ENCODE measurements at places on chromosomes 13 and 19.

- peaks cover 14% of the 10 kb centered on the region for H3K4me1 ChIP-seq
- H3K27ac ChIP-seq, result peak overlapping the region; percentile 23
- H3K4me3 ChIP-seq, result peak overlapping the region; percentile 67
- no peaks in the 10 kb centered on the region for H3K36me3 ChIP-seq
- peak; percentile 37 for DNase-seq
These were observed 568 bp downstream of the ATP11A start for GRCh38 chr13:112690283-112690929.

- no peaks in the 10 kb centered on the region for H3K36me3 ChIP-seq
- no peaks in the 10 kb centered on the region for H3K4me1 ChIP-seq
- no peak overlapping the region for H3K27ac ChIP-seq
- no peak overlapping the region for H3K4me3 ChIP-seq
- H3K27me3 ChIP-seq, result peaks cover 62% of the 10 kb centered on the region
- no peak for DNase-seq
These were observed 37.1 kb downstream of the TINCR start for GRCh38 chr19:5530701-5531100.

GRCh38 chr19:29375429-29376119 is 150.2 kb upstream of the VSTM2B start:
- H3K27ac ChIP-seq, result no peak overlapping the region
- no peaks in the 10 kb centered on the region for H3K36me3 ChIP-seq
- no peak for DNase-seq
- H3K4me1 ChIP-seq, result no peaks in the 10 kb centered on the region

- H3K4me1 ChIP-seq, result no peaks in the 10 kb centered on the region
- H3K27ac ChIP-seq, result no peak overlapping the region
- H3K36me3 ChIP-seq, result no peaks in the 10 kb centered on the region
- H3K4me3 ChIP-seq, result no peak overlapping the region
These were observed 251.0 kb downstream of the UQCRFS1 start for GRCh38 chr19:28961772-28962500.

- DNase-seq, result no peak
- H3K4me1 ChIP-seq, result no peaks in the 10 kb centered on the region
- no peaks in the 10 kb centered on the region for H3K27me3 ChIP-seq
- H3K27ac ChIP-seq, result no peak overlapping the region
- no peak overlapping the region for H3K4me3 ChIP-seq
These were observed 120.5 kb downstream of the TNFRSF19 start for GRCh38 chr13:23690668-23691067.

DNA sequence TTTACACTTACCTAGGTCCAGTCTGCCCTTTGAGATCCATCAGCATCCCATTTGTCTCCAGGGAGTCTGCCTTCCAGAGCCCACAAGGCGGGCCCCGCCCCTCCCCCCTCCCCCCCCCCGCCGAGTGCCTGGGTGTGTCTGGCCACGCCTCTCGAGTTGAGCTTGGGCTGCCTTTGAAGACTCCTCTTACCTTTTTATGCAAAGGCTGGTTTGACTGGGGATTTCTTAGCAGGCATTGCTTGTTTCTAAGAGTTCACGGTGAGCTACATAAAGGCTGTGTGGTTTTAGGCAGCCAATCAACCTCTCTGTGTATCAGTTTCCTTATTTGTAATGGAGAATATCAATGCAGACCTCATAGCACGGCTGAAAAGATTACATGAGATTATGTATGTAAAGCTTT is 11.3 kb downstream of the GPR12 start:
- H3K36me3 ChIP-seq, result no peaks in the 10 kb centered on the region
- H3K4me1 ChIP-seq, result no peaks in the 10 kb centered on the region
- H3K27me3 ChIP-seq, result no peaks in the 10 kb centered on the region
- DNase-seq, result no peak
- H3K27ac ChIP-seq, result no peak overlapping the region

GRCh38 chr13:94242554-94242953 is 236.9 kb downstream of the DCT start:
- no peaks in the 10 kb centered on the region for H3K36me3 ChIP-seq
- H3K27me3 ChIP-seq, result no peaks in the 10 kb centered on the region
- no peaks in the 10 kb centered on the region for H3K4me1 ChIP-seq
- H3K27ac ChIP-seq, result no peak overlapping the region

GRCh38 chr13:27923794-27924528 is 4.2 kb downstream of the PDX1 start:
- no peak overlapping the region for H3K27ac ChIP-seq
- no peak overlapping the region for H3K4me3 ChIP-seq
- DNase-seq, result no peak
- H3K27me3 ChIP-seq, result peaks cover 37% of the 10 kb centered on the region
- no peaks in the 10 kb centered on the region for H3K4me1 ChIP-seq

DNA sequence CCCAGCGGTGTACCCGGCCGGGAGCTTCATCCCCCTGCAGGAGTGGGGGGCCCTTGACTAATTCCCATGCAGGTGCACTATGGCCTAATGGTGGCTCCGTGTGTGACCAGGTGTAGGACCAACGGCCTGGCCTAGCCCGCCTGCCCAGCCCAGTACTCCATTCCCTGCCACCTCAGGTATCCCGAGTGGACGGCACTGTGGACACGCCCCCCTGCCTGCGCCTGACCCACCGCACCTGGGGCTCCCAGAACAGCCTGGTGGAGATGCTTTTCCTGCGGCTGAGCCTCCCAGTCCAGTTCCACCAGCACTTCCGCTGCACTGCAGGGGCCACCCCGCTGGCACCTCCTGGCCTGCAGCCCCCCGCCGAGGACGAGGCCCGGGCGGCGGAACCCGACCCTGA is 39.7 kb downstream of the RYR1 start:
- H3K36me3 ChIP-seq, result no peaks in the 10 kb centered on the region
- no peak for DNase-seq
- H3K27me3 ChIP-seq, result peaks cover 68% of the 10 kb centered on the region
- no peaks in the 10 kb centered on the region for H3K4me1 ChIP-seq

- peaks cover 9% of the 10 kb centered on the region for H3K4me1 ChIP-seq
- peak; percentile 70 for DNase-seq
- H3K4me3 ChIP-seq, result no peak overlapping the region
- H3K27ac ChIP-seq, result no peak overlapping the region
These were observed 314.3 kb downstream of the SLITRK1 start for GRCh38 chr13:83568019-83568418.

- H3K4me3 ChIP-seq, result peak overlapping the region; percentile 84
- H3K4me1 ChIP-seq, result peaks cover 23% of the 10 kb centered on the region
- H3K27ac ChIP-seq, result peak overlapping the region; percentile 63
- no peaks in the 10 kb centered on the region for H3K27me3 ChIP-seq
- peak; percentile 69 for DNase-seq
- H3K36me3 ChIP-seq, result no peaks in the 10 kb centered on the region
These were observed 21.6 kb downstream of the MAST3 start for GRCh38 chr19:18119013-18119716.

GRCh38 chr19:12991296-12991695 is 4.0 kb upstream of the NFIX start:
- no peak for DNase-seq
- H3K4me1 ChIP-seq, result peaks cover 14% of the 10 kb centered on the region
- H3K27ac ChIP-seq, result no peak overlapping the region

Data from MM.1S (cell line).